Activated CD4-positive, alpha-beta T cell treated with anti-CD3 and anti-CD28 coated beads for 1 hour (primary cell): ENCODE measurements at places on chromosomes 5 and 9.

DNA sequence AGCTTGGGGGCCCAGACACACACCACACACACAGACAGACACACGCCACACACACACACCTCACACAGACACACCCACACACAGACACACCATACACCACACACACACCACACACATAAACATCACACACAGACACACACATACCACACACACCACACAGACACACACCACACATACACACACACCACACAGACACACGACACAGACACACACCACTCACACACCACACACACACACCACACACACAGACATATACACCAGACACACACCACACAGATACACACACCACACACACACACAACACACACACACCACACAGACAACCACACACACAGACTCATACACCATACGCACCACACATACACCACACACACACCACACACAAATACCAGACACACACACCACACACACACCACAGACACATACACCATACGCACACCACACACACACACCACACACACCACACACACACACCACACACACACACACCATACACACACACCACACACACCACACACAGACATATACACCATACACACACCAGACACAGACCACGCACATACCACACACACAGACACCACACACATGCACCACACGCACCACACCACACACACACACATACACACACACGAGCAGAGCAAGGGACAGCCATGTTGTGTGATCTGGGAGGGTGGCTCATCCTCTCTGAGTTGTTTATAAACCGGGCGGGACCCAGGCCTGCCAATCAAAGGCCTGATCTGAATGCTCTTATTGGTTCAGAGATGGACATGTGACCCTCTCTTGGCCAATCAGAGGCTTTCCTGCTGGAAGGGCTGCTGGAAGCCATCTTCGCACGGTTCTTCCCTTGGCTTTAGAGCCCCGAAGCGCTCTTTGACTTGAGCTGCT is 148.3 kb downstream of the GAPVD1 start:
- no peak for DNase-seq

DNA sequence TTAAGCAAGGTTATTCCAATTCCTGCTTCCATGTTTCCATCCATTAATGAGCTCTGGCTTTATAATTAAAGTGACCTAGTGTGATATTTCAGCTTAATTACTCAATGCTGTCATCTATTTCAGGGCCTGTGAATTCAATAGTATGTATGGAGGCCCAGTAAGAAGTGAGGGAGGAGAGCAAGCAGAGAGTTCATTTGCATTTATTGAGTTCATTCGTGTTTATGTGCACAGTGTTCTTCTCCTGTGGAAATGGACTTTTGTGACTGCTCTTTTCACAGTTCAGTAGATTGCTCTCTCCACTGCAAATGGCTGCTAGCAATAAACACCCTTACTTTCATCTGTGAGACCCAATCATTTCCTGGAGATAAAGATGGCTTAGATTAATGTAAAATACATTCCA is 130.9 kb downstream of the CEMIP2 start:
- no peak for DNase-seq

DNA sequence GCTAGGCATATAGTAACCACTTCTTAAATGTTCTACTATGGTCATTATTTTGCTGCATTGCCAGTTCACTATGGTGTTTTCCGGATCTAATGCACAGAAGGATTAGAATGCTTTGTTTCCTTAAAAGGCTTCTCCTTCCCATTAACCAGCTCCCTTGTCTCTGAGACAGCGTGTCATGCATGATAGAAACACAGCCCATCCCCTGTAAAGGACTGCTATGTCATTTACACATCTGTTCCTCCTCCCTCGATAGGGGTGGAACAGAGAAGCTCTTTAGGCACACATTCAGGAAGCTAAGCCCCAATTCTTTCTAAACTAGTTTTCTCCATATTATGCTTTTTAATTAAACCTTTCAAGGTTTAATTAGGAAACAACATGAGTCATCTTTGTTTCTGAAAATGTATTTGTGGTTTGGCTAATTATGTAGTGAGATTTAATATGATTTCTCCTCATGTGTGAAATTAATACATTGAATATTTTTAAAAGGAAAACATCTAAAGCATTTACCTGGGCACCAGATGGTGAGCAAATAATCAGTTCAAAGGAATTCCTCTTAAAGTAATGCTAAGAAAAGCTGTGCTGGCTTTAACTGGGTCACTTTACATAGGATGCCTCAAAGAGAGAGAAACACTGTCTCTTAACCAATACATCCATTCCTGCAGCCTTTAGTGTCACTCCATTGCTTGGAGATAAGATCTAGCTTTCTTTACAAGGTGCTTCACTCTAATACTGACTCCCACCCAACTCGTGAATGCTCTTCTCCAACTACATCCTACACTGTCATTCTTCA is 133.3 kb upstream of the PPP1R2B start:
- DNase-seq = no peak

- no peak for DNase-seq
Observed at GRCh38 chr9:85178474-85178873, 508.9 kb downstream of the NTRK2 start.

DNA sequence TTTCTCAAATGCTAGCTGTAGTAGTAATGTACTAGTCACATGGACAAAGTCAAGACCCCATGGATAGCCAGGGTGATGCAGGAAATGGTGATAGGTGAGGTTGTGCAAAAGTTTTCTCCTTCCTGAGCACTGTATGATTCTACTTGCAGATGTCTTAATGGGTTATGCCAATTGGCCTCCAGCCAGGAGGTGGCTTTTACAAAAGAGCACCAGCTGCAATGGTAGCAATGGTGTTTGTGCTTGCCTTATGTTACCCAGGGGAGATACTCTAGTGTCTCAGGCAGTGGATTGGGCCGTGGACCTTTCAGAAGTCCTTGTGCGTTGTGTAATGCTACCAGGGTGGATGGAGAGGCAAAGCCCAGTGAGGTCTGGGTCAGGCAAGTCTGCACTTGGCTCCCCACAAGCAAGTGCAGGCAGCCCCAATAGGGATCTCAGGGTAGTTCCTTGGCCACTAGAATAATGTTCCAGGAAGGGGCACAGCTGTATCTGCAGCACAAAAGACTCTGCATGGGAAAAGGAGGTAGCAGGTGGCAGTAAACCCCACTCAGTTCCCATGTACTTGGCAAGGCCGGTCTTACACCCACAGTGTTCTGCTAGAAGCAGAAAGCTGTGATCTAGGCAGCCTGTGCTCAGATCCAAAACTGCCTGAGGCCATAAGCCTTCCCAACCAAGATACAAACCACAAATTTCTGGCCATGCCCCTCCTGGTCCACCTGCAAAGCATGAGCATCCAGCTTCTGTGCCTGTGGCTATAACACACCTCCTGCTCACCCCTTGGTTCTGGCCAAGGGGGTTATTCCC is 46.4 kb upstream of the EDIL3 start:
- DNase-seq = no peak

GRCh38 chr5:6029811-6030271 is 348.5 kb downstream of the MED10 start:
- no peak for DNase-seq

DNA sequence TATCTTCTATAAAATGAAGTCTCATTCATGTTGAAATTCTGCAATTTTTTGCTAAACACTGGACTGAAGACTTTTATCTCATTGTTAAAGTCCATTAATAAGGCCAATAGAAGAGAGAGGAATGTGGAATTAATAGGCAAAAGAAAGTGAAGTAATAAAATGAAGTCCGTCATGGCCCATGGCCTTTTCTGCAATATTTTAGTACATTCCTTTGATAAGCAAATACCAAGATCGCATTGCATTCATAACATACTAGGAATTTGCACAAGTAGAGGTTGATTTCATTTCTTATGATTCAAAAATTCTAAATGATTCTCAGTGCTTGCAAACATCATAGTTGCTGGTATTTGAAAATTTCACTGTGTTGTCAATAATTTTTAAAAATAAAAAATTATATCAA is 664.0 kb downstream of the NR2F1-AS1 start:
- DNase-seq = no peak

DNA sequence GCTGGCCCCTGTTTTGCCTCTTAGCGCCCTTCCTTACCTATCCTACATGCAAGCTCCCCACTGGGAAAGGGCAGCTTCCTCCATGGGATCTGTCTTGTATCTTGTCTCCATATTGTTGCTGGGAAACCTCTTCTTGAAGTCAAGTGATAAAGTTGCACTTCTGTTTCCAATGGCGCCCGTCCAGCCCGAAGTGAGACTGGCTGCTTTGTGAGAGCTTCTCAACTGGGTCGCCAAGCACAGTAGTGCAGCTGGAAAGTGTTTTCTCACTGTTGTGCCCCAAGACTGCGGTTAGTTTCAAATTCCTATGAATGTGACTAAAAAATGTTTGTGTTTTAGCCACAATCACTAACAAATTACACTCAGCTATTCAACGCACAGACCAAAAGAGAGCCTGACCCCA is 506.6 kb upstream of the MPDZ start:
- DNase-seq = no peak

DNA sequence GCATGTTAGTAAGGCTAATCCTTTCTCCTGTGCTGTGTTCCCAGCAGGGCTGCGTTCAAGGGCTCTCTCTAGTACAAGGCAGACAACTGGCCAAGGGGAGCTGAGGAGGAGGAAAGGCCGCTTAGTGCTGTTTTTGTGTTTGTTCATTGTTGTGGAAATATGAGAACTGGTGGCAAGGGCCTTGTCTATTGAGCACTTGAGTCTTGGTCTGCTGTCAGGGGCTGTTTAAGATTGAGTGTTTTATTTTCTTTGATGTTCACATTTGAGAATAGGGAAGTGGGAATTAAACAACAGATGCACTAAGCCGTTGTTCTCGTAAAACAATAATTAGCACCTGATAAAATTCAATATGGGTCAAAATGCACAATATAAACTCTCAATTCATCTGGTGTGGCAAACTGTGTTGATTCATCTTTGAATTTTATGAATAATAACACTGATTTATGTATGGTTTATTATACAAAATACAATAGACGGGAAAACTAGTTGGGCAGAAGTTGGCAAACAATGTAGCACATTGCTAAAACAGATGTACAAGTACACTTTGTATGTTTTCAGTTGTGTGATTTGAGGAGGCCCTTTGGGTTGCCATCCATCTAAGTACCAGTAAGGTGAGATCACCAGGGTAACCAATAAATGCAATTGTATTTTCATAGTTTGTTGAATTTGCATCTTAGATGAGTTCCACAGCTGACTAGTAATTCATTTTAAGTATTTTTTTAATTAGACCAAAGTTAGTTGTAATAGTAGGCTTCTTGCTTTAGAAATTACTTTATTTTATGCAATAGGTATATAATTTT is 97.6 kb upstream of the GRHPR start:
- no peak for DNase-seq

GRCh38 chr9:76655121-76655541 is 109.1 kb upstream of the PCA3 start:
- no peak for DNase-seq

GRCh38 chr9:967436-967835 is 9.0 kb upstream of the DMRT3 start:
- no peak for DNase-seq

GRCh38 chr5:1103093-1103492 is 8.8 kb downstream of the SLC12A7 start:
- no peak for DNase-seq

GRCh38 chr9:110148384-110148783 is 59.6 kb downstream of the C9orf152 start:
- no peak for DNase-seq

- DNase-seq = no peak
Observed at GRCh38 chr5:137352095-137352494, 147.0 kb downstream of the SPOCK1 start.

GRCh38 chr5:127865273-127865672 is 162.1 kb downstream of the CCDC192 start:
- DNase-seq = no peak

- no peak for DNase-seq
Observed at GRCh38 chr9:35566417-35566816, 38.6 kb upstream of the TESK1 start.

GRCh38 chr5:2895876-2896275 is 144.4 kb upstream of the IRX2 start:
- no peak for DNase-seq

GRCh38 chr9:14148501-14149103 is 165.3 kb downstream of the NFIB start:
- no peak for DNase-seq

GRCh38 chr5:173618927-173619519 is 2.6 kb upstream of the BOD1 start:
- DNase-seq = no peak

DNA sequence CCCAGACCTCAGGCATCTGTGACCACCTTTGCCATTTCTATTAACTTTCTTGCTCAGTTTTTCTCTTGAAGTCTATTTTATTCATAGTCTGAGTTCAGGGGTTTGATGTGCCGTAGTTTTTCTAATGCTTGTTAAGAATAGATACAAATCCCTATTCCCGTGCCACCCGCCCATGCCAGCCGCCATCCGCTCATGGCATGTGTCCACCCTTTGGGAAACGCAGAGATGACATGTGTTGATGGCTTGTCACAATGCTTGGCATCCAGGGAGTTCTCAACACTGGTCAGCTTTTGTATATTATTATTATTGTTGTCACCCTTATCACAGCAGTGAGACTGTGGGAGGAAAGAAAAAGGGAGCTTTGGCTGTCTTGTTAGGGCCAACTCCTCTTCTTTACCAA is 17.3 kb upstream of the ANGPTL2 start:
- DNase-seq = no peak

DNA sequence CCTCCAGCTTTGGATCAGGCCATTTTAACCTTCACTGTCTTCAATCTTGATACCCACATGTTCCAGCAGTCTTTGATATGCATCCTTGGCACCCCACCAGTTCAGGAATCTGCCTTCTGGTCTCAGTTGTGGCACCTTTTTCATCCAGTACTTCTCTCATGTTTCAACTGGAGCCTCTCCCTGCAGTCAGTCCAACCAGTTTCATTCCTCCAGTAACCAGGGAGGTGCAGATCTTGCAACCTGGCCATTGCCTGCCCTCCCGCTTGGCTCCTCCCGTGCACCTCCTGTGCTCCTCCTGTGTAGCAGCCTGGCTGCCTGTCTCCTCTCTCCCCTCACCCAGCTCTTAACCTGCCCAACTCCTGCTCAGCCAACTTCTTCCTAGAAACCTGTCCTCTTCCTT is 20.2 kb downstream of the FUBP3 start:
- DNase-seq = no peak

DNA sequence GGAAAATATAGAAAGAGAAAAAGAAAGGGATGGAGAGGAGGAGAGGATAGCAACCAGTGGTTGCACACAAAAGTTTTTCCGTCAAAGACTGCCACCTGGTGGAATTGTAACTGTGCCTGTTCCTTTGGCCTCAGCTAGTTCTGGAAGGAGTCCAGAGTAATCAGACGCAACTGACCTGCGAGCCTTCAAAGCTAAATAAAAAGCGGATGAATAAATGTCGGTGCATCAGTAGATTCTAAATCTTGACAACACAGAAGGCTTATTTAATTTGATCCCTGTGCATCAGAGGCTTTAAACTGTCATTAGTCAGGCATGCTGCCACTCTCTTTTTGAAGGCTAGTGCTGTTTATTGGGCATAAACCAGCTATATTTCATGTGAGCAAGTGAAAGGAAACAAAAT is 132.9 kb upstream of the ACO1 start:
- no peak for DNase-seq

GRCh38 chr9:22643541-22643940 is 196.9 kb downstream of the DMRTA1 start:
- DNase-seq = no peak

GRCh38 chr5:1500411-1501091 is 23.2 kb downstream of the LPCAT1 start:
- no peak for DNase-seq
